ENCODE measurements at places on chromosomes 7 and 10. TPM values are rescaled to one million over a fixed set of nuclear protein-coding genes. Genes with fewer than 3 reads are reported as not detected.

The OR2A7 gene
- polyA plus RNA-seq: 0.53 TPM

The FXYD4 gene
- not detected for polyA plus RNA-seq

The ITPRID1 gene
- polyA plus RNA-seq: not detected

The LBX1 gene
- polyA plus RNA-seq: not detected

The PNLIPRP2 gene
- polyA plus RNA-seq: not detected

The PSMA2 gene
- polyA plus RNA-seq: 101 TPM

Measured in BJ (cell line).